Activated T-cell treated with anti-CD3 and anti-CD28 coated beads, Interleukin-2, amount 50 U/mL, for 4 hours (primary cell): ENCODE measurements at places on chromosomes 16 and 17.
A peak's percentile ranks its signal among the peaks of the same experiment; 100 is the strongest.

DNA sequence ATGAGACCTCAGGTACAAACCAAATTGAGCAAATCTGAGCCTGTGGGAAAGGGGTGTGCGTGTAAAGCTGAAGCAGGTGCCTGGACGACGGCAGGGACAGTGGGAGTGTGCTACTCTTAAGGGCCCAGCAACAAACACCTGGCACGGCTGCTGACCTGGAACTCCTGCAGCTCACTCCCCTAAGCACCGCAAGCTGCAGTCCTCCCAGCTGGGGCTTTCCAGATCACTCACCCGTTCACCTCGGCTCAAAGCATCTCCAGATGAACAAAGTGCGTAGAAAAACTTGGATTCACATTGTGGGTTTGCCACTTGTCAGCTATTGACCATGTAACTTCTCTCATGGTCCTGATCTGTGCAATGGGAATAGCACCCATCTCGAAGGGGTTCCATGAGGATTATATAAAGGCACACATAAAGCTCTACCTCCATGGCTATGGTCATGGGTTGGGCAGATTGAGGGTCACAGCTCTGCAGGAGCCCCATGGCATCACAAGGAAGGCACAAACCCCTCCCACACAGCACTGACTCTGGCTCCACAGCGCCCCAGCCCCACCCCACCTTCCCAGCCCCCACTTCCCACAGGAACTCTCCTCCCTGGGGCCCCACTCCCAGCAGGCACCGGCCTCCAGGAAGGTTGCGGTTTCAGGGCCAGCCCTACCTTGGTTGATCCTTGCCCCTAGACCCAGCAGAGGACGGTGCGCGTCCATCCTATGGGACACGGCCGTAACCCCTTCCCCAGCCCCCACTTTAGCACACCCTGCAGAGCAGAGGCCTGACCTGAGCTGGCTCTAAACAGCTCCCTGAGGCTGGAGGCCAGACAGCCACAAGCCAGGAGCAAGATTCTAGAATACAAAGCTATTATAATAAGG, 21.9 kb downstream of the ST3GAL2 start:
- DNase-seq, result no peak

- no peak for DNase-seq
These were observed 27.9 kb downstream of the RPRML start for GRCh38 chr17:46950997-46951621.

DNA sequence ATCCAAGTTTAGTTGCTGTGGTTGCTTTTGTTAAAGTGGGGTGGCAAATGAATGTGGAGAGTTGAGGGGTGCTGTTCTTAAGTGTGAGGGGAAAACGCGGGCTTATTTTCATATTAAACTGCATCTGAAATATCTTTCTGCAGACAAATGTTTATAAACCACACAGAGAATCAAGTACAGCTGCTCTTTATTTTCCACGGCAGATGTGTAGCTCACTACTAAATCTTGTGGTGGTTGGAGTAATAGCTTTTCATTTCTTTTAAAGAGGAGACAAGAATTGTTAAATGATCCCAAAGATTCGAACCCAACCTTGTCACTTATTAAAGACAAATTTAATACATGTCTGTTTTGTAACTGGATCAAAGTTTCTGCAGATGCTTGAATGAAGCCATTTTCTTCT, 2.1 kb downstream of the CLTC start:
- DNase-seq, result no peak

DNA sequence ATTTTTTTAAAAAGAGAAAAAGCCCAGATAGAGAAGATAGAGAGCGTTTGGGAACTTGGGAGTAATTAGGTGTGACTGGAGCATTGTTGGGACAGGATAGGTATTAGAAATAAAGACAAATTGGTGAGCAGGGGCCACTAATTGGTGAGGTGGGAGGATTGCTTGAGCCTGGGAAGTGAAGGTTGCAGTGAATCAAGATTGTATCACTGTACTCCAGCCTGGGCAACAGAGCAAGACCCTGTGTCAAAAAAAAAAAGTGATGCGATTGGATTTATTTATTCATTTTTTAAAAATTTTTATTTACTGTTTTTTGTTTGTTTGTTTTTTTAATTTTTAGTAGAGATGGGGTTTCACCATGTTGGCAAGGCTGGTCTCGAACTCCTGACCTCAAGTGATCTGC, 5.1 kb downstream of the CASC3 start:
- DNase-seq, result no peak

DNA sequence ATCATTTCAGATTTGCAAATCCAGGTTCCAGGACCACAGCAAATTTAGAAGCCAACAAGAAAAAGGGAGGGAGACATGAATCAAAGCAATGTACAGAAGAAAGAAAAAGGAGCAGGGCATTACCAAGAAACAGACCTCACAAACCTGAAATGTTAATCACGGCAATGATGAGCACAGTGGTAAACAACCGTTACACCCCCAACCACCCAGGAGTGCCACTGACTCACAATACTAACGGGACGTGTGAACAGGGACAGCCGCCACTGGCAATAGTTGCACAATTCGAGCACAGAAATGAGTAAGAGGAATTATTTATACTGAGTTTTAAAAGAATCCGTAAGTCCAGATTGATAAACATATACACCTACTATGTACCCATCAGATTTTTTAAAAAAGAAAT, 13.8 kb downstream of the USP22 start:
- peak; percentile 24 for DNase-seq

GRCh38 chr17:66432996-66433551, 130.7 kb downstream of the PRKCA start:
- DNase-seq, result no peak

DNA sequence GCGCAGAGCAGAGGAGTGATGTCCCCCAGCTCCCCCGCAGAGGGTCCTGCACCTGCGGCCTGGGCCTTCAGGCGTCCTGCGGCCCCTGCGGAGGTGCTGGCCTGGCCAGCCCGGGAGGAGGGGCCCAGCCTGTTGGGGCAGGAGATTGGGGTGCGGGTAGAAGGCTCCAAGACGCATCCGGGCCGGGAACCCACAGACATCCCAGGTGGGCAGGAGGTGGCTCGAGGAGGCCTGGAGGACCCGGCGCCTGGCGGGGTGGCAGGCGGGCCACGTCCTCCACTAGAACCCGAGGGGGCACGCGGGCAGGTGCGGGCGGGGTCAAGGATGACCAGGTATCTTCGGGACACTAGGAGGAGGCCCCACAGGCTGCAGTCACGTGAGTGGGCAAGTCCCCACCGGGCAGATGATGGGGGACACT, 647 bp upstream of the SECTM1 start:
- DNase-seq, result no peak

GRCh38 chr17:62720126-62720850, 87.8 kb downstream of the MARCHF10 start:
- DNase-seq, result no peak

- DNase-seq, result no peak
These were observed 101.8 kb upstream of the METRNL start for GRCh38 chr17:82977606-82978005.

DNA sequence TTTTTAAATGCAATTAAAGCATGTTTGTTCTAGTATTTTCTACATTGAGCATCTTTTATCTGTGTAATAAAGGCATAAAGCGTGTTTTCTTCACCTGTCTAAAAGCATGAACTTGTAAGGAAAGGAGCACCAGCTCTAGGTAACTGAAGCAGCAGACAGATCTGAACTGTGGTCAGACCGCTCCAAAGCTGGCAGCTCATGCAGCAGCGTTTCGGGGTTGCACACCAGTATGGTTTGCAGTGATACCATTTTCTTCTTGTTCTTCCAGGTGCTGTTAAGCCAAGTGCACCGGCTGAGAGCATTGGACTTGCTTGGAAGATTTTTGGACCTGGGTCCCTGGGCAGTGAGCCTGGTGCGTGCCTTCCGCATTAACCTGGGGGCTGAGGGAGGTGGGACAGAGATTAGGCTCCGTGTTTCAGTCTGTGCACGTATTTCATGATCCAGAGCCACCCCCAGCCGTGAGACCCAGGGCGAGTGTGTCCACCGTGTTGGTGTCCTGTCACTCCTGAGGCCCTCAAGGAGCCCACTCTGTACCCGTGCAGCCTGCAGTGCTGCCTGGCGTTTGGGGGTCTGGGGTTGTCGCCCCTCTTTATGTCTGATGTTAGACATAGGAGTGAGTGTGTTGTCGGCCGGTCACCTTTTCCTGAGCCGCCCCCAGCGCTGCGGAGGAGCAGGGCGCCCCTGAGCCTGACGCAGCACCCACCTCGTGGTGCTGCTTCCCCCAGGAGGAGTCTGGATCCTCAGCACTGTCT, 136.3 kb upstream of the CHMP6 start:
- no peak for DNase-seq

DNA sequence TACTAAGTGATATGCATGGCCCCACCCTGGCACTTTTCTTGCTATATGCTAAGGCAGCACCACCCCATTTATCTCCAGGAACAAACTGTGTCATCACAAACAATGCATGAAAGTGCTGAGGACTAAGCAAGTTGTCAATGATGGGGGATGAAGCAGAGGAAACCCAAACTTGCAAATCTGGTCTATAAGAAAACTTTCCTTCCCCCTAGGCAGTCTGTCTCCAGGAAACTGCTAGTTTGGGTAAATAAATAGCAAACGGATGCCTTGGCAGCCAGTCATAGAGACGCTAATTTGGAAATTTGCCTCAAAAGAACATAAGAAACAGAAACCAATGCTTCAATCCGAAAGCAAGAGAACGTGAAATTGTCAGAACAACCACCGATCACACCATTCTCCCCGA, 5.6 kb upstream of the HSBP1 start:
- DNase-seq, result no peak

DNA sequence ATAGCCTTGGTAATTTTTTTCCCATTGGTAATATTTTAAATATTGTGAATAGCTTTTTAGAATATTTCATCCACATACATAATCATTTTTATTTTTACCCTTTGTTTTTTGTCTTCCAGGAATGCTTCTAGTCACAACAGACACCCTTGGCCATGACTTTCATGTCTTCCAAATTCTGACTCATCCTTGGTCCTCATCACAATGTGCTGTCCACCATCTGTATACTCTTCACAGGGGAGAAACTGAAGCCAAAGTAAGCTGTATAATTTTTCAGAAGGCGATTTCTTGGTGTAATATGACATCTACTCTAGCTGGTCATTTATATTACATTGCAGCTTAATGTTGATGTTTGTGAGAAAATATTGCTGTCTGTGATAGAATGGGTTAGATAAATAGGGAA, 269.4 kb downstream of the BCAS3 start:
- no peak for DNase-seq

DNA sequence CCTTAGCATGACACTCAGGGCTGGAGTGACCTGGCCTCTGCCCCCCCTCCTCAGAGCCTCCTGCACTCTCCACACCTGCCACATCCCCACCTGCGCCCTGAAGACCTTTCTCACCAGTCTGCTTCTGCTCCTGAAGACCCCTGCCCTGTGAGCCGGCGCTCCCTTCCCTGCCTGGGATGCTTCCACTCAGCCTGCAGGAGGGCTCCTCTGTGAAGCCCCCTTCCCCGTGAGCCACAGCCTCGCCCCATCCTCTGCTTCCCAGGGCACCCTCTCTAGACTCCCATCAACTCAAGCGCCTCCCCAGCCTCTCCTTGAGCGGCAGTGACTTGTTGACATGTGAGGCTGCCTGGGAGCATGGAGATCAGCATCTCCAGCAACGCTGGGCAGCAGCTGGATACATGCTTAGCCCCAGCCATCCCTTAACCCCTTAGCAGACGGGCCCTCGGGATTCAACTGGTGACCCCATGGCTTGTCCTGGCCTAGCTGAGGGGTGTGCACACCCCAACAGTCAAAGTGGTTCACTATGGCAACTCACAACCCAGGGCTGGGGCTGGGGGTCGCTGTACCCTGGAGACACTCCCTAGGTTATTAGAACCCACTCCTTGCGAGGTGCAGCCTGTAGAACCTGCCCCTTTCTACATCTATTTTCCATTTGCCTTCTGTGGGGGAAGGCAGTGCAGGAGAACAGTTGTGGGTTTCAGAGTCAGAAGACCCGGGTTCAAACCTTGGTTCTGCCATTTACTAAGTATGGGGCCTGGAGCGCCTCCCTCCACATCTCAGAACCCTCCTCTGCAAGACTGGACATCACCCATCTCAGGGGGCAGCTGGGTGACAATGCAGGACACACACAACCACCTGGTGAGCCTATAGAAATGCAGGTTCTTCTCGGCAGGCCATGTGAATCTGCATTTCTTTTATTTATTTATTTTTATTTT, 21.5 kb downstream of the TMEM235 start:
- DNase-seq, result no peak

- no peak for DNase-seq
These were observed 98.9 kb downstream of the SOCS1 start for GRCh38 chr16:11157143-11157542.

GRCh38 chr16:57773655-57774295, 28.5 kb downstream of the KIFC3 start:
- no peak for DNase-seq

DNA sequence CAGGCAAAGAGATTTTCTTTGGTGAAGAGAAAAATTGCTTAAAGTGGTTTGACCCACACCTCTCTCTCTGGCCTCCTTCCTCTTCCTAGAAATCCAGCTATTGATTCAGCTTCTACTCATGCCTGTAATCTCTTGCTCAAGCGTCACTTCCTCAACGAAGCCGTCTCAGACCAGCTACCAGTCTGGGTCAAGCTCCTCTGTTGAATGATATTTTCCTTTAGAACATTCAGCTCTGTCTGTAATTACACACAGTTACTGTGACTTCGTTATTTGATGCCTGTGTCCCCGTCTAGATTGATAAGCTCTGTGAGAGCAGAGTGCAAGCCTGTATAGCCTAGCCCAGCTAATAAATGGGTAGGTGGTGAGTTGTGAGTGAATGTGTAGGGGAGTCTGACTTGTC, 168.5 kb downstream of the GRIN2A start:
- DNase-seq, result no peak

DNA sequence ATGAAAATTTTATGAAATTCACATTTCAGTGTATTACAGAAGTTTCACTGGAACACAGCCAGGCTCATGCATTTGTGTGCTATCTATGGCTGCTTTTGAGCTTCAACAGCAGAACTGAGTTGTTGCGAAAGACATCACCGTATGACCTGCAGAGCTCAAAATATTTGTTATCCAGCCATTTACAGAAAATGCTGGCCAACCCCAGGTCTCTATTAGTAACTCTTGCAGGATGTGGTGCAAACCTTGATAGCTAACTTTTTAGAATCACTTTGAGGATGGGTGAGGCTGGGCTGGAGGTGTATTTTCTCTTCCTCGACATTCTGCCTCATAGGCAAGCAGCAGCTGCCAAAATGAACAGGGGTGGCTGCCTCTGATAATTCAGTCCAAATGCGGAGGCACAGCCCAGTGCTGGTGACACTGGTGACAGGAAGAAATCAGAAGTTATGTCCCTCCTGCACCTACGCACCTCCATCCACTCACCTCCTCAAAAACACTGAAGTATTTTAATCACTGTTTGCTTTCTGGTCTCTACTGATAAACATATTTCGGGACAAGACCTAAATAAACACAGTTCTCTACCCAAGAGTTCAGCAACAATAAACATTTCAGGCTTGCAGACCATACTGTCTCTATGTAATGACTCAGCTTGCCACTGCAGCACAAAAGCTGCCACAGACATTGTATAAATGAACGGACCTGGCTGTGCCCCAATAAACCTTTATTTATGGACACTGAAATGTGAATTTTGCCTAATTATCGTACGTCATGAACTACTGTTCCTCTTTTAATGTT, 28.5 kb downstream of the ARHGAP17 start:
- no peak for DNase-seq

GRCh38 chr17:75390982-75391381, 14.5 kb downstream of the GRB2 start:
- no peak for DNase-seq
